ENCODE measurements at places on chromosomes 4 and X.

DNA sequence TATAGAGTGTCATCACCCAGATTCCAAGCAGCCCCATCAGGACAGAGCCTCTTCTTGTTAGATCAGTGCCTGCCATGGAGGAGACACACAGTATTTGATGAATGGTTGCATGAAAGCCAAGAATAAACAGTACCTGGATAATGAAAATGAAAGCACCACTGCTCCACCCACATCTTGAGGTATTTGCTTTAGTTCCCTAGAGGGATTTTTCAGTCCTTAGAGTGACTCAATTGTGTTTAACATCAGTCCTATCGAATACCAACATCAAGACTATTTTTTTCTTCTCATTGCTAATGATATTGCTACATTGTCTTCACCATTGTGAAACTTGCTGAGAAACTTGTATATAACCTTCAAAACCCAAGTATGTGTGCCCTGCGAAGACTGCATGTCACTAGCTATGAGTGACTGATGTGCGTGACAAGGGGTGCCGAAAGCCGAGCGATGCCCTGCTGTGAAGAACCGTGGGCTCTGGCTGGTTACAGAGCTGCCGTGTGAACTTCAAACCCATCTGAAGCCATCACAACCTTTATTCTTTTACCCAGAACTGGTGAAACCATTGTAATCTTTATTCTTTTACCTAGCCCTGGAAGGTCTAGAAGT, 211.3 kb upstream of the FAT1 start:
- DNase-seq = no peak

- DNase-seq = no peak
Measured at GRCh38 chr4:53990641-53991040, 73.8 kb downstream of the CHIC2 start.

- DNase-seq = no peak
Measured at GRCh38 chrX:17595456-17596035, 141.7 kb upstream of the SCML1 start.

GRCh38 chr4:141797966-141798365, 161.6 kb downstream of the IL15 start:
- DNase-seq = no peak

GRCh38 chrX:63652086-63652765, 132.8 kb downstream of the ARHGEF9 start:
- no peak for DNase-seq

- no peak for DNase-seq
Measured at GRCh38 chr4:167359711-167360110, 125.4 kb upstream of the SPOCK3 start.

DNA sequence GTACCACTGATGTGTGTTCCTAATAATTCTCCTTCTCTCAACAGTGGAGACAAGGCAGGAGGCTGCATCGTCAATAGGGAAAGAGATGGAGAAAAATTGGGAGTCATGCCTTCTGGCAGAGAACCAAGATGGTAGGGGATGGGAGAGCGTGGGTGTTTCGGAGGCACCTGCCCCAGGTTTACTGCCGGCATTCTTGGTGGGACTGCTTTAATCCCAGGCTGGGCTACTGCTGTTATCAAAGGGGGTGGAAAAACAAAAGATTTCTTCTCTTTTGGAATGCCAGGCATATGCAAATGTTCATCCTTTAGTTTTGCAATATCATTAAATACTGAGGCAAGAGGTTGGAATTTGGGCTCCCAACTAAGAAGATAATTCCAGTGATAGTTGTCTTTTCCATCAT, 257.0 kb downstream of the DCHS2 start:
- DNase-seq = no peak

- no peak for DNase-seq
Measured at GRCh38 chrX:143363419-143363818, 153.9 kb downstream of the SPANXN3 start.

GRCh38 chrX:128619490-128619889, 567.3 kb upstream of the ACTRT1 start:
- DNase-seq = no peak

- no peak for DNase-seq
Measured at GRCh38 chrX:55523356-55523755, 33.7 kb upstream of the USP51 start.

DNA sequence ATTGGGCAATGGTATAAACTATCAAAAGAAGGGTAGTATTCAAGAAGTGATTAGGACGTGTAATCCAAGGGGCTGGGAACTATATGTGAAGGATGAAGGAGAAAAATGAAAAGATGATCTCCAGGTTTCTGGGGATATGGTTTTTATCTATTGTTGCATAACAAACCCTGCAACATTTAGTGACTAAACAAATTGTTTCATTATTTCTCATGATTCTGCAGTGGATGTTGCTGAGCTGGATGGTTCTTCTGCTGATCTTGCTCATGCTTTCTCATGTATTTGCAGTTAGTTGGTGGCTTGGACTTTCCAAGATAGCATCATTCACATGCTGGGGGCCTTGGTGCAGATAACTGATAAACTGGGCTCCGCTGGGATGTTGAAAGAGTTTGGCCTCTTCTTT, 29.1 kb downstream of the PHOX2B start:
- no peak for DNase-seq

Data from tibial artery (tissue), 4 donors.